Activated T-helper 1 cell treated with anti-CD3 and anti-CD28 coated beads, Interleukin-12 subunit alpha, Interleukin-12 subunit beta, Interleukin-2, Interleukin-4 antibody, amounts not matched to agents 30 ng/mL and 10 ng/mL and 1 ng/mL, durations not matched to agents 14 hours and 24 hours and 36 hours (primary cell): ENCODE measurements at places on chromosomes 7 and 10.

DNA sequence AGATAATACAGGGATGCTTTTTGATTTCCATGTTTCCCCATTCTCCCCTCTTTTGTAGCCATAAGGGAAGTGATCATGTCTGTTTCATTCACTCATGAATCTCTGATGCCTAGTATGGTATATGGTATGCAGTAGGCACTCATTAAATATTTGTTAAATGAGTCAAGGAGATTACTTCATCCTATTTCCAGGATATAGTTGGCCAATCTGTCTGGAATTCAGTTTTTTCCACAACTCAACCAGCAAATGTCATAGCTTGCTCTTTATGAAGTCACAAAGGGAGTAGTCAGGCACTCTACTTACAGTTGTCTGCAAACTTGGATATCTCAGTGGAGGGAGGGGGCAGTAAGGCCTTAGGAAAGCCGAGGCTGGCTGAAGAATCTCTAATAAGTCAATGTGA is 853.6 kb downstream of the LRMDA start:
- DNase-seq: no peak

- no peak for DNase-seq
Observed at GRCh38 chr10:30079408-30079807, 20.0 kb upstream of the JCAD start.

DNA sequence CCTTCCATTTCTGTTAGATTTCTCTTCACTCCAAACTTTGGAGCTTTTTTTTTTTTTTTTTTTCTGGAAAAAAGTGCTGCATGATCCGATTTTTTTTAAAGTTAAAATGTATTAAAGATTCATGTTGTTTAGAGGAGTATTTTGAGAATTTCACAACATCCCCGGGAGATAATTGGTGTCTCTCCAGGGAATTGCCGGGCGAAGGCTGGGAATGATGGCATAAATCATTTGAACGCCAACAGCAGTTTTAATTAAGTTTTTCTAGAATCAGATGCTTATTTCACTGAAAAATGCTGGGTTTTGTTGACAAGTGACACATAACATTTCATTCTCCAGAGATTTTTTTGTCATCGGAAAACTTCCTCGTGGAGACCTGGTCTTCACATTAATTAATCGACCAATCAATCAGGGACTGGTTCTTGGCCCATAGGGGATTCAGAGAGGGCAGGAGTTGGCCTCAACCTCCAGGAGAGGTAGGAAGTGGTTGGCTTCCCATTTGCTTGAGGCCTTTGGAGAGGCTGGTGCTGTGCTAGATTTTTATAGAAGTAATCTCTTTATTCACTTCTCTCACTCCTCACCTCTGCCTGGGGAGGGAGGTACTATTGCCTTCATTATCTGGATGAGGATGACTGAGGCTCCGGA is 439.4 kb downstream of the TYW1 start:
- no peak for DNase-seq

GRCh38 chr10:20454331-20454730 is 442.8 kb downstream of the NEBL start:
- no peak for DNase-seq

GRCh38 chr7:20019757-20020432 is 197.3 kb downstream of the MACC1 start:
- no peak for DNase-seq

DNA sequence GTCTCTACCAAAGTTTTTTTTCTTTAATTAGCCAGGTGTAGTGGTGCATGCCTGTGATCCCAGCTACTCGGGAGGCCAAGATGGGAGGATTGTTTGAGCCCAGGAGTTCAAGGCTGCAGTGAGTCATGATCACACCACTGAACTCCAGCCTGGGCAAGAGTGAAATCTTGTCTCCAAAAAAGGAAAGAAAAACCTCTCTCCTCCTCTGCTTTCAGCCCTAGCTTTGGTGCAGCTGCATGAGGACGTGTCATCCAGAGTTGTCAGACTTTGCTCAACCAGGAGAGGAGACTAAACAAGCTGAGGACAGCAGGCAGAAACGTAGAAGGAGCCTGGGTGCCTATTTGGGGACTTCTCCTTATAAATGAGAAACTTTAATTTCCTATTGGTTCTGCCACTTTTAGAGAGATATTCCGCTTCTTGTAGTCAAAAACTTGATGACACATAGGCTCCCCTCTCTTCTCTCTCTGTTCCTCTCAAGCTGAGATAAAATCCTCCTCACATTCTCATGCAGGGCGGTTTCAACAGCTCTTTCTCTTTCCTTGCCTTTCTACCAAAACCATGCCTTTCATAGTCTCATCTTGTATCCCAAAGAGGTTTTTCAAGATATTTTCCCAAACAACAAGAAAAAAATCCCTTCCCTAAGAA is 205.4 kb downstream of the ARHGAP12 start:
- no peak for DNase-seq

DNA sequence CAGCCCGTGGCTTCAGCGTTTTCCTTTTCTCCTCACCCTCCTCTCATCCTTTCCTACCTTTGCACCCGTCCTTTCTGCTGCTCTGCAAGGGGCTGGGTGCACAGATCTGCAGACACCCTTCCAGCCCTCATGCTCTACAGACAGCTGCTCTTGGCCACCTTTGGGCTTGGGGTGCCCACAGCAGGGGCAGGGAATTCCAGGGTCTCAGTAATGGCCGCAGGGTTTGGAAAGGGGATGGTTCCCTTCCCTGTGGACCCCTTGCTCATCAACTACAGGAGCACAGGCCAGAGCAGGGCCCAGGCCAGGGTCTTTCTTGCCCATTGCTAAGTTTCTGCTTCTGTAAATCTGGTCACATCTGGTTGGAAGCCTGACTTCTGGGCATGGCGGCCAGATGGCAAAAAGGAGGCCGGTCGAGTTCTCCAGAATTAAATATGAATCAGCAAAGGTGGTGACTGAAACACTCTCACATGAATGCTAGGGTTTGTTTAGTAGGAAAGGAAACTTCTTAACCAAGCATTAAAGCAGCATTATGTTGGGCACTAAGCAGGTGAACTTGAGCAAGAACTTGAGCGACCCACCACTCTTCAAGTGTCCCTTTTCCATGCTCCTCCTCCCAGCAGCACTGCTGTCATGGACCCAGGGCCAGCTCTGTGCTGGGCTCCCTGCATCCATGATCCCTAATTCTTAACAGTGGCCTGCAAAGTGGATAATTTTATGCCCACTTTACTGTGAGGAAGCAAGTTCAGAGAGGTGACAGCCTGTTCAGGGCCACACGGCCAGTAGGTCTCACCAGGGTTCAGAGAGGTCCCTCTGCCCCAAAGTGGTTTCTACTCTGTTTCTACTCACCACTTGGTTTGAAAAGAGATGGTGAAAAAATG is 1.5 kb downstream of the ECHDC3 start:
- DNase-seq: no peak

GRCh38 chr10:49275896-49276295 is 23.1 kb upstream of the C10orf71 start:
- no peak for DNase-seq

DNA sequence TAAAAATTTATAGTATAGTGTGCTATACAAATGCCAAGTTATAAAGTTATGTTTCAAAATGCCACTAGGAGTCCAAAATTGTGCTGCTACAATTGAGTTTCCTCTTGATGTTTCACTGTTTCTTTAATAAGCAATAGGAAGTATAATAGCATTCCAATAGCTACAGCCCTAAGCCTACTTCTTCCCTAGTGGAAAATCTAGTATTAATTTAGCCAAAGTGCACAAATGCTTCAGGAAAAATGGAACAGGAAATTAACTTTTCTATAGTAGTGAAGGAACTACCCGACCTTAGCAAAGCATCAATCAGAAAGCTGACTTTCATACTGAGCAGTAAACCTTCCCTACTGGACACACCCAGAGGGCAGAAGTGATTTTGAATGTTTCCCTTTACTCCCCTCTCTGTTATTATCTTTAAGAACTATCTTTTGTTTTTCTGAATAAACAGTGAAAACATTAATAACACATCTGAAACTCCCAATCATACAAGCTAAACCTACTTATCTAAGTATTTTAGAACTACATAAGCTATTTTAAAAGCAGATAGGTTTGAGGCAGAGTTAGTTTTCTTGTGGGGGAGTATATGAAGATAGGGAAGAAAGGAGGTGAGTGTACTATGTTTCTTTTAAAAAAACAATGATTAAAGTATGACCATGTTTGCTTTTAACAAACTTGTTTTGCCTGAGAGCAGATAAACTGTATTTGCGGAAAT is 13.7 kb downstream of the CPED1 start:
- no peak for DNase-seq

DNA sequence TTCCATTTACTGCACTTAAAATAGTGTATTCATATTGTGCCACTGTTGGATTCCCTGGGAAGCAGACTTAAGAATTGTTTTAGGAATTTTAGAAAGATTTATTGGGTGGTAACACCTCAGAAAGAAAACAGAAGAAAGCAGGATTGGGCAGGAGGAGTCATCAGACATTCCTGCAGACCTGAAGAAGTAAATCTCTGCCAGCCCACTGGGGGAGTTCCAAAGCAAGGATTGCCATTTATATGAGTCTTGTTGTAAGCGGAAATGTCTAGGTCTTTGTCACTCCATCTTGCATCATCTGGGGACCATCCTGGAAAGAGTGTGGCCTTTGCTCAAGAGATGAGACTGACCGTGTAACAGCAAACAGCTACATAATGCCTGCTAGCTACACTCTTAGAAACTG is 947.6 kb upstream of the POT1 start:
- DNase-seq: no peak

- no peak for DNase-seq
Observed at GRCh38 chr10:119452396-119452795, 90.1 kb downstream of the RGS10 start.

- no peak for DNase-seq
Observed at GRCh38 chr10:97335188-97335619, 675 bp upstream of the FRAT2 start.

DNA sequence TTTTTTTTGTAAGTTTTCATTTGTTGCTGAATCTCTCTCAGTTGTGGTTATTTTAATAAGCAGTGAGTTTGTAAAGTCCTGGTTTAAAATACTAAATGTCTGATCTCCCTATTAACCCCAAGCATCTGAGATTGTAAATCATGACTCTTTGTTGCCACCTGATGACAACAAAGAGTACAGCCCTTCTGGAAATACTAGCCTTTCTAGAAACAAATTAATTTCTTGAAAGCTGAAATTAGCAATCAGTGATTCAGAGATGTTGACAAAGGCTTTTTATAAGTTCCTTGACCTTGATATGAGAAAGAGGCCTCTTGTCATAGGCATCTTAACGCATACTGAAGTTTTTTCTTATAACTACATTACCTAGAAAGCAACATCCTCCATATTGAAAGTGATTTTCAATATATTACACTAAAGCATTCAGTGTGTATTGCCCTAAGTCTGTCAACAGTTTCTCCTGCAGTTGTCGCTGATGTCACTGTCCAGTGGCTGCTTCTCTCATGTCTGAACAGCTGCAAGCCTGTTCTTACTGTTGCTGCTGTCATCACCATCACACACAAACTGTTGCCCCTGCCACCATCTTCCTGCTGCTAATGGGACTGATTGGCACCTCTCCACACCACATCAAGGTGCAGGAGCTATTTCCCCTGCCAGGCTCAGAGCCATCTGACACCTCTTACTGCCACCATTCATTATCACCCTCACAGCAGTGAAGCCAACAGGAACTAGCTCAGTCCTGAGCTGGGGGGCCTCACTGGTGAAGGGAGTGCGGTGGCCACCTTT is 95.1 kb upstream of the LRGUK start:
- DNase-seq: no peak

DNA sequence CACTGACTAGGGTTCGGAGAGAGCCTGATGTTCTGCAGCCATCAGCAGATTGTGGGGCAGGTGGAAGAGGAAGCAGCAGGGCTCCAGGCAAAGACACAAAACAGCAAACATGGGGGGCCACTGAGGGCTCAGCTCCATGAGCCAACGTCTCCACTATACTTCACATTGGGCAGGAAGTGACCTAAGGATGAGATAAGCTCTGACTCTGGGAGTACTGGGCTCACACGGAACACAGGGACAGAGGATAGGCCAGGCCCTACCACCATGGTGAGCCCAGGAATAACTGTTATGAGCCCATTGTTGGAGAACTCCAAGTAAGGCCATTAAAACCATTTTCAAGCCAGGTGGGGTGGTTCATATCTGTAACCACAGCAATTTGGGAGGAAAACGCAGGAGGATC is 14.9 kb upstream of the MRPS24 start:
- DNase-seq: no peak

- no peak for DNase-seq
Observed at GRCh38 chr7:42198974-42199668, 37.9 kb downstream of the GLI3 start.

GRCh38 chr10:64528294-64529002 is 1007.2 kb downstream of the REEP3 start:
- no peak for DNase-seq

DNA sequence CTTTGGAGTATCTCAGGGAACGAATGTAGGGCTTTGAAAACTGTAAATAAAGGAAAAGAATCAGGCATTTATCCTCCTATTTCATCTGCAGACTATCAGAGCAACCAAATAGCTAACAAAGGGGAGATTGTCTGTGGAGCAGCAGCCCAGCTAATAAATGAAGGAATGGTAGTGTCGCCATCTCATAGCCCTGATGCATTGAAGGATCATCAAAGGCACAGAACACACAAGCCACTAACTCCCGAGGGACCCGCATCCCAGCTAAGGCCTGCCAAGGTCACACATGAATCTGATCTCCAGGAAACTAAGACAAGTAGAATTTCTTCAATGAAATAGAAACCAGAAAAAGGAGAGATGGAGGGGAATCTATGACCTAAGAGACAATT is 38.2 kb downstream of the CALML5 start:
- no peak for DNase-seq

- DNase-seq: no peak
Observed at GRCh38 chr10:102837230-102837721, at the start of gene CYP17A1. TSS of gene CYP17A1 (minus strand) at chr10:102837413. CDS start at chr10:102837361, 52 bp downstream.

GRCh38 chr10:78909221-78909620 is 159.5 kb upstream of the ZMIZ1 start:
- no peak for DNase-seq

- no peak for DNase-seq
Observed at GRCh38 chr7:108456845-108457540, 757 bp upstream of the NRCAM start.

GRCh38 chr10:121525251-121526134 is 72.8 kb downstream of the FGFR2 start:
- no peak for DNase-seq

DNA sequence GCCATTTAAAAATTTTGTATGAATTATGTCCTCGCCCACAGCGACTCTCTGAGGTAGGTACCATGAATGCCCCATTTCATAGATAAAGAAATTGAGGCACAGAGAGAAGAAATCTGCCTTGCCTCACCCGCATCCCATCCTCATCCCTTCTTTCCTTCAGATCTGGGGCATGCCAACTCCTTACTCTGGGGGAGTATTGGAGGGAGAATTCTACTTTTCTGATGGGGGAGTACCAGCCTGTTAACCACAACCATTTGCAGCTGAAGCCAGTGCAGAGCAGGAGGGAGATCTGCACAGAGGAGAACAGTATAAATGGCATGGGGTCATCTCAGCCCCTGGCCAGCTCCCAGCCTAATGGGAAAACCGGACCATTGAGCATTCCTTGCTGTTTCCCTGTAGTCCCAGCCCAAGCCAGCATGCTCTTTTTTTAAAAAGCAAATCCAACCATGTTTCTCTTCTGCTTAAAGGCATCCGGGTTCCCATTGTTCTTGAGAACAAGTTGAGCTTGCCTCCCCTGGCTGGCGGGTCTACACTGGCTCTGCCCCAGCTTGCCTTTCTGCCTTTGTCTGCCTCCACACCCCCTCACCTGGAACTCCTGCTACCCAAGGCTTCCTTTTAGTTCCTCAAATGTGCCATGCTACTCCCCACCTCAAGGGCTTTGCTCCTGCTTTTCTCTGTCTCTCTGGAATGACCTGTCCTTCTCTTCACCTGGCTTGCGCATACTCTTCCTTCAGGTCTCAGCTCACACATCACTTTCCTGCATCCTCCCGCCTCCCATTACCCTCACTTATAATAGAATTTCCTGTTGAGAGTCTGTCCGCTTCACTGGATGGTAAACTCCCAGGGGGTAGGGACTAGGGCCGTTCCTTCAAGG is 8.8 kb upstream of the ZNF503 start:
- no peak for DNase-seq
